ENCODE measurements at places on chromosomes 6 and 20.
A peak's percentile ranks its signal among the peaks of the same experiment; 100 is the strongest.

DNA sequence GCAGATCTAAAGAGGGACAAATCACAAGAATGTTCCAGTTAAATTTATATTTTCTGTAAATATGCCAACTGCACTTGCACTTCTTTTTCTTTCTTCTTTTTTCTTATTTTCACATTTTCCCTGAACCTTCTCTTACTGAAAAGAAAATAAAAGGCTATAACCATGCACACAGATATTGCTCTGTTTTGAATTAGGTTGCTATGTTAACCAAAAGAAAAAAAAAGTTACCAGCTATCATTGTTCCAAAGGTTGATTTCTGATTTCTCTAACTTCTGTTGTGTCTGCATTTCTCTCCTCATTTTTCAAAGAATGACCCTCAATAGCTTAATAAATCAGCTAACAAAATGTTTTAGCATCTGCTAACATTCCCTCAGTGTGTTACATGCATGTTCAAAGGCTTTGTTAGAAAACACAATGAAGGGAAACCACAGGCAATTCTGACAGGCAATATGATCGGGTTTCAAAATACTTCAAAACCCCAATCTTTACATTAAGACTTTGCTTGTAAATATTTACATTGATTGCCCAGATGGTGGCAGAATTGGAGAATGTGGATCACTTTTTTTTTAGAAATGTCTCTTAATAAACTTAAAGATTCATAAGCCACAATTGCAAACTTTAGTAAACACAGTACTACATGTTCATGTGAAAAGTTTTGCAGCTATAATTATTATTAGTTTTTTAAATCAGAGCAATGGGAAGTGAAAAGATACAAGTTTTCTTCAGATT lies 928.3 kb upstream of the FLRT3 start:
- DNase-seq: no peak

- DNase-seq: peak; percentile 72
Measured at GRCh38 chr20:38842558-38842981, 37.1 kb downstream of the PPP1R16B start.

DNA sequence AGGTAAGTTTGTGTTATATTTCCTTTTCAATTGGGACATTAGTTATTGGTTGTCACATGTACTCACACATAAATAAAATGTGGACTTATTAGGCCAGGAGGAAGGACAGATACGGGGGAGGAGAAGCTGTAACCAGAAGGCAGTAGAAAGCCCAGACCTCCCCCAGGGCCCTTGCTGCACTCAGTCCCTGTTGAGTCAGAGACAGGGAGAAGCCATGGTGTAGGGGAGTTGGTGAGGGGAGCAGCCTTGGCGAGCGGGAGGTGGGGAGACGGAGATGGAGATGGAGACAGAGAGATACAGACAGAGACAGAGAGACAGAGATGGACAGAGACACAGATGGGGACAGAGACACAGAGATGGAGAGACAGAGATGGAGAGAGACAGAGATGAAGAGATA lies 263.2 kb downstream of the DLL1 start:
- no peak for DNase-seq

- no peak for DNase-seq
Measured at GRCh38 chr6:4008324-4009047, 70.5 kb downstream of the FAM217A start.

GRCh38 chr20:17833036-17833674 lies 133.4 kb downstream of the BANF2 start:
- no peak for DNase-seq

DNA sequence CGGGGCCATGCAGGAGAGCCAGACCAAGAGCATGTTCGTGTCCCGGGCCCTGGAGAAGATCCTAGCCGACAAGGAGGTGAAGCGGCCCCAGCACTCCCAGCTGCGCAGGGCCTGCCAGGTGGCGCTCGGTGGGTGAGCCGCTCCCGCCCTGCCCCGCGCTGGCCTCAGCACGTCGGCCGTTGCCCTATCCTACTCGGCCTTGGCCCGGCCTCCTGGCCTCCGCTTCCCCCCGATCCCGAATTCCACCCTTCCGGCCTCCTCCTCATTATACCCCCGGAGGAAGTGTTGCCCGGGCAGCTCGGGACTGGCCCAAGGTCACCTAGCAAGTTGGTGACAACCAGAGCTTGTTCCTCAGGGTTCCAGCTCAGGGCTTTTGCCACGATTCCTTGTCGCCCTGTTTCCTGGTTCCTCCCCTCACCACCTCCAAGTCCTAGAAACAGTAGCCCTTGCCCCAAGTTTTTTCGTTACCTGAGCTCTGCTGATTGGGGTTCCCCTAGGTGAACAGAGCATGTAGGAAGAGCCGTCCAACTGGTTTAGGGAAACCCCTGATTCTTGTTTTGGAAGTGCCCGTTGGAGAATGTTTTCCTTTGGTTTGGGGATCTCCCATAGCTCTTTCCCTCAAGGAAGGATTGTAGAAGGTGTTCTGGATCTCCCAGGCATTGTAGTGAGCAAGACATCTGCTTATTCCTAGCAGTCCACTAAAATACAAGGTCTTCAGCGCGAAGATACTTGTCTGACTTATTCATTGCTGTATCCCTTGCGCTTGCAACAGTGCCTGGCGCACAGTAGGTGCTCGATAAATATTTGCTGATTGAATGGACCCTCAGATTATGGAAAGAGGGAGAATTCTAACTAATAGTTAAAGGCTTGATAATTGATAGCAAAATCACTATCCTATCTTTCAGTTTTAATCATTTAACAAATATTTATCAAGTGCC lies 641 bp downstream of the ARFGEF2 start:
- no peak for DNase-seq

DNA sequence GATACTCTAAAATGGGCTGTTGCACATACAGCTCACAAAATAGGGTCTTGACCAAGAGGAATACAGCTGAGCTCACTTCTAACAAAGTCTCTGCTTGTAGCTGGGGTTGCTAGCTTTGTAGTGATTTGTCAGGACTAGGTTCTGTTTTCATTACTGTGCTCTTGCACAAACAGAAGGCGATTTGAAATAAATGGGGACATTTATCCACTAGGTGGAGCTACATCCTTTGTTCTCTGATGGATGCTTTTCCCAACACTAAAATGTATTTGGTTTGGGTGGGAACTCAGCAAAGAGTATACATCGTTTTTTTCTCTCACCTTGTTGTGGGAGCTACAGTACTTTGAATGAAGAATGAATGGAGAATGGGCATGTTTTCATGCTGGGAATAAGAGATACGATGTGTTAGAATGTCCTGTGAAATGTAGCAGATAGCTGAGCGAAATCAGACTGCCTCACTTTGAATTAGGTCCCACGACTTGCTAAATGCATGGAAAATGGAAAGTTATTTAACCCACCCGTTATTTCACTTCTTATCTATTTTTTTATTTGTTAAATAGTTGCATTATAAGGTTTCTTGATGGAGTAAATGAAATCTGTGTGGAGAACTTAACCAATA lies 494.7 kb upstream of the MAP3K7 start:
- no peak for DNase-seq

GRCh38 chr6:133544419-133544818 lies 303.3 kb downstream of the EYA4 start:
- no peak for DNase-seq

DNA sequence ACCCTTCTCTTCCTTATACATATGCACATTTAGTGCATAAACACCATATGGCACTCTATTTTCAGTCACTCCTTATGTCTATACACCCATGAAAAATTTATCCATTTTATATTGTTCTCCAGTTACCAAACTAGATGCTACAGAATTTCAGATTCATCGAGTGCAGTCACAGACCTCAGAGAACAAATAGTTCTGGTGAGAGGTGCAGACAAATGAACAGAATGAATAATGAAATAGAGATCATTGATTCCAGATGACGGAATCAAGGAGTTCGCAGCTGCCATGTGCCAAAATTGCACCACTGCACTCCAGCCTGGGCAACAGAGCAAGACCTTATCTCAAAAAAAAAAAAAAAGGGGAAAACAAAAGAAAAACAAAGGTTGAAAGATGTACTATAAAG lies 214.8 kb upstream of the CEP162 start:
- DNase-seq: no peak

GRCh38 chr6:31958412-31958740 lies 395 bp downstream of the NELFE start:
- no peak for DNase-seq

GRCh38 chr20:23046431-23046830 lies 3.0 kb downstream of the THBD start:
- no peak for DNase-seq

DNA sequence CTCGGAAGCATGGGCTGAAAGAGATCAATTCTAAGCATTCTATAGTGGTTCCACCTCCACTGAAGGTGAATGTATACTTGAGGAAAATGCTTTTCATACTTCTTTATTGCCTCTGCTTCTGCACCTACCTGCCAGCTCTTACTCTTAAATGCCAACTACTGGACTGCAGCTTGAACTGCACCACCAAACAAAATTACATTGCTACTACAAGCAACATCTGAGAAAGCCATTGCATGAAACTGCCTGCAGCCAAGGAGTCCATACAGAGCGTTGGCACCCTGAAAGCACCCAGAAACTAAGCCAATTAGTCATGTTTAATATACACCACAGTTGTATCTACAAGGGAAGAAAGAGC lies 440.9 kb downstream of the BTBD3 start:
- no peak for DNase-seq

DNA sequence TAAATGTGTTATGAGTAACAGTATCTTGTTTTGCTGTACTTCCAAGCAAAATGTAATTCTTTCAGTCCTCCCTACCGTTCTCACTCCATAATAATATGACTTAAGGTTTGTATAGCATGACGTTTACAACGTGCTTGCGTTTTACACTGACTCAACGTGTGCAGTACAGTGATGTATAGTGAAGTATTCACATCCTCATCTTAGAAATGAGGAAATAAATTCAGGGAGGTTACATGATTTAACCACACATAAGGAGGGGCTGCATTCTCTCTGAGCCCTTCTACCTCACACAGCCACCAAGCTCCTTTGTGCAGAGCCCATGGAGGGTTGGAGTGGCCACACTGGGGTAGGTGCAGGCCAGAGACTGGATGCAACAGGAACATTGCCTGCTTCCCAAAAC lies 164.5 kb downstream of the MTHFD1L start:
- no peak for DNase-seq

DNA sequence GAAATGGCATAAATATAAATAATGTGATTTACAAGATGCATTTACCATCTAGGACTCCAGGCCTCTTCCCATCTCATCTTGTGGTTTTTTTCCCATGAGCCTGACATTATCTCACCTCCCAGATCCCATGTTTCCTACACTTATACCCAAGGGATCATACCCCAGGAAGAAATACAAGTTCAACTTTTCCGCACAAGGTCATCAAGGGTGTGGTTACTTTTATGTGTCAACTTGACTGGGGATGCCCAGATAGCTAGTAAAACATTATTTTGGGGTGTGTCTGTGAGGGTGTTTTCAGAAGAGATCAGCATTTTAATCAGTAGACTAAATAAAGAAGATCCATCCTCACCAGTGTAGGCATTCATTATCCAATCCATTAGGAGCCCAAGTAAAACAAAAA lies 176.3 kb upstream of the TNFAIP3 start:
- no peak for DNase-seq

- DNase-seq: no peak
Measured at GRCh38 chr20:40497899-40498691, 190.9 kb downstream of the MAFB start.

DNA sequence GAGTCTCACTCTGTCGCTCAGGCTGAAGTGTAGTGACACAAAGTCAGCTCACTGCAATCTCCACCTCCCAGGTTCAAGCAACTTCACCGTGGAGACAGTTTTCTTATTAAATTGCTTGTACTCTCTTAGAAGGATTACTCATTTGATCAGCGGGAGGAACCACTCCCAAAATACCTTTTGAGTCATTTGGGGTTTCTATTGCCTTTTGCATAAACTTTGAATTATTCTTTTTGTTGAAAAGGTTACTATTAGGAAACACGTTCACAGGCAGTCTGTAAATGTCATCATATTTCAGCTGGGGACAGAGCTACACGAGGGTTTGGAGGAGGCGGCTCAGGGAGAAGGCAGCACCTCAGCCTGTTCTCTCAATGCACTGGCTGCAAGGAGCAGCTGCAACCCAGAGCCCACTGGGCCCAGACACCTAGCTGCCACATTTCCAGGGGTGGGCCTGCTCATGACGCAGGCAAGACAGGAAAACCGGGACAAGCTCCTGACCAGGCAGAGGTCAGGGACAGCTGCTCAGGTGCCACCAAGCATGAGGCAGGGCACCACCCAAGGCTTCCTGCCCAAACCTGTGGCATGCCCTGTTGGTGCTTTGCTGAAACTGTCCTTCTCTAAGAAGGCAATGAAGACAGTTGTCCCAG lies 205.9 kb downstream of the BMP7 start:
- no peak for DNase-seq

DNA sequence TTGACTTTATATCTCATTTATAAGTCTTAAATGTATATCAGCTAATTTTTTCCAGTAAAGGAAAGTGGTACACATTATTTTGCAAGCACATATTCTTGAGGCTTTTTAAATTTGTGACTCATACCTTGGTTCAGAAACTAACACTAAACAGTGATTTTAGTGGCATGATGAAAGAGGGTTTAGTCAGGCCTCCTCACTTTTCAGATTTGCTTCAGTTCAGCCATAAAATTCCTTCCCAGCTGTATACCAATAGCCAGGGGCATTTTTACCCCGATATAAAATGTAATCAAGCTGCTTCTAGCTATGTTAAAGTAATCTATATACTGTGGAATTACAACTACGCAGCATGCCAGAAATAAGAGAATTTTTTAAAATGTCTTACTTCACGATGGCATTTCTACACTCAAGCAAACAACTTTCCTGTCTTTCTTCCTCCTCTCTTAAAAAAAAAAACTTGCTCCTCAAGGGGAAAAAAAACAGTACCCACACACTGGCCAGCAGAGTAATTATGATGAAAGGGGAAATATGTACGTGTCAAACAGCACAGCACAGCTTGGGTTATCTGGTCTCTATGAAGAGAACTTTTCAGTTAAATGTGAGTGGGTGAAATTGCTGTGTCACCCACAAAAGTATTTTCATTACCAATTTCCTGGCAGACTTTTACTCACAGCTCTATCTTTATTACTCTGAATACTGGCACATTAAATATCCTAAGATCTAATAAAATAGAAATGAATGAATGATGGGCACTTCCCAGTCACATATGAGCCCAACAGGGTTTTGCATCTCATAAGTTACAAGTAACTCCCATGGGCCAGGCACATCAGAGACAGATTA lies 244.8 kb upstream of the TENT5A start:
- DNase-seq: no peak

DNA sequence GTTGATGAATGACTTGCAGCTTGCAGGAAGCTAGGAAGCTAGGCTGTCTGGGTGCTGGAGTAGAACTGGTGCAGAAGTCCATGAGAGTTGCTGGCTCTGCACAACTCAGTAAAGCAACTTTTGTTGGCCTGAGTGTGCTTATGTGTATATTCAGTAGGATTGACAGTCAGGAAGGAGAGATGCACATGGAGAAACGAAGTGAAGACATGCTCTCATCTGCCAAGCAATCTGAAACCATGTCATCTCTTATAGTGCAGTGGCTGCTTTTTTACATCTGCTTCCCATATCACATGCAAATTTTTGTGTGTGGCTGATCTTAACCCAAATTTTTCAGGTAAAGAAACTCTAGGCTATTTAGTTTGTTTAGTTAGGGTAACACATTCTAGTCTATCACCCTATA lies 252.4 kb upstream of the HS3ST5 start:
- no peak for DNase-seq

- no peak for DNase-seq
Measured at GRCh38 chr6:46078294-46078693, 51.5 kb upstream of the ENPP4 start.
